Naive thymus-derived CD8-positive, alpha-beta T cell (primary cell): ENCODE measurements at places on chromosomes 2 and 18. TPM values are rescaled to one million over a fixed set of nuclear protein-coding genes. Genes with fewer than 3 reads are reported as not detected.

DNA sequence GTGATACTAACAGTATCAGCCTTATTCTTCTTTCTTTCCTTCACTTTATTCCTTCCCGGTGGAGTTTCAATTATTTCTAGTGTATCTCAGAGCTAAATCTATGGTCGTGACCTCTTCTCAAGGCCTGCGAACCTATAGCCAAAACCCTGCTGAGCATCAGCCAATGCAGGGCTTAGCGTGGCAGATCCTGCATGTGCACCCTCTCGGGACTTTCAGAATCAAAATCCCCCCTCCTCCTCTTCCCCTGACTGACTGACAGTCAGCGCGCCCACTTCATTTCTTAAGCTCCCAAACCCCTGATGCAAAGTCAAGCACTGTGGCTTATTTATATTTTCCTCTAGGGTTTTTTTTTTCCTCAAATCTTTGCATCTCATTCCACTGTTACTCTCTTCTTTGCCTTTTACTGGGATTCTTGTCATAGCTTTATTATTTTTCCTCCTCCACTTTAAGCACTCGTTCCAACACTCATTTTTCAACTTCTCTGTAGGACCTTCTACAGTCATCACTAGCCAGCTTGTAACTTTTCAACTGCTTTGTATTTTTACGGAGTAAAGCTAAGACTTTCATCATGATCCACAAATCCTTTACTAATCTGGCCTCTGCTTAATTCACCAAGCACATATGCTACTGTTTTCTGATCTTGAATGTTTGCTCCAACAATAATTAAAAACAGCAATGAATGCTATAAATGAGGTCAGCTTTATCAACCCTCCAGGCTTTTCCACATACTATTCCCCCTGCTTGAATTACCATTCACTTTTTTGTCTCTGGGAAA is 896.5 kb upstream of the PIK3C3 start:
- no peak overlapping the region for H3K27ac ChIP-seq
- H3K36me3 ChIP-seq: no peaks in the 10 kb centered on the region
- no peaks in the 10 kb centered on the region for H3K4me1 ChIP-seq
- H3K27me3 ChIP-seq: no peaks in the 10 kb centered on the region
- DNase-seq: no peak
- H3K4me3 ChIP-seq: no peak overlapping the region

DNA sequence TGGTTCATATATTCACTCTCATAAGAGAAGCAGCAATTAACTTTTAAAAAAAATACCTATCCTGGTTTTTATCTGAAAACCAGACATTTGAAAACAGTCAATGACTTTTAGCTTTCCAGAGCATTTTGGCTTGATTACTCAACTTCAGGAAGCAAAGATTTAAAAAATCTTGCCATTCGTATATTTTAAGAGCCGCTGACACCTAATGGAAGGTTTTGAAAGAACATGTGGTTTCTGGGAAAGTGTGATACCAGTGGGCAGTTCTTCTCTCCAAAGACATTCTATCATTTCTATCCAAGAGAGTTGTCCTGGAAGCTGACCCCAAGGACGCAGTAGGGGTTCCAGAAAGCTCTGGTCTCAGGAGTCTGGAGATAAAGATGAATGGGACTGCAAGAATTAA is 234.7 kb downstream of the TTC32 start:
- no peaks in the 10 kb centered on the region for H3K27me3 ChIP-seq
- no peaks in the 10 kb centered on the region for H3K36me3 ChIP-seq
- no peaks in the 10 kb centered on the region for H3K4me1 ChIP-seq
- H3K4me3 ChIP-seq: no peak overlapping the region
- no peak for DNase-seq

The HOXD13 gene
- not detected for total RNA-seq

DNA sequence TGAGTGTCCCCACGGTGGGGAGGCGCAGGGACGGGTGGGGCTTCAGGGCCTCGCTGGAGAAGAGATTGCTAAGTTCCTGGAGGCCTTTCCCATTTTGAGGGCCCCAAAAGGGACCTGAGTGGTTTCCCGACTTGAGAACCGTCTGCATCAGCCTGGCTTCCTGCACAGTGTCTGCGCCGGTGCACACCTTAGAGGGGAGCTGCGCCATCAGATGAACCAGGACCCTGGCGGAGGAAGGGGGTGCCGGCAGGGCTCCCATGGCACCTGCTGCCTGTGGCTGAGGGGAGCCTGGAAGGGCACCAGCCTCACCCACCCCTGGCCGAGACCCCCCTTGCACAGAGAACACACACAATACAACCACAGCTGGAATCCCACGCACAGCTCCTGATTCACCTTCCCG is 465.1 kb upstream of the MYT1L start:
- H3K4me3 ChIP-seq: no peak overlapping the region
- H3K36me3 ChIP-seq: no peaks in the 10 kb centered on the region
- no peak for DNase-seq

- no peak overlapping the region for H3K27ac ChIP-seq
- DNase-seq: no peak
- H3K4me1 ChIP-seq: no peaks in the 10 kb centered on the region
- no peak overlapping the region for H3K4me3 ChIP-seq
- H3K27me3 ChIP-seq: peaks cover 1% of the 10 kb centered on the region
- no peaks in the 10 kb centered on the region for H3K36me3 ChIP-seq
These were observed 18.7 kb upstream of the MTCL1 start for GRCh38 chr18:8686611-8687010.

- H3K4me1 ChIP-seq: peaks cover 4% of the 10 kb centered on the region
- H3K27ac ChIP-seq: no peak overlapping the region
- no peak for DNase-seq
- H3K36me3 ChIP-seq: no peaks in the 10 kb centered on the region
- no peak overlapping the region for H3K4me3 ChIP-seq
These were observed 195.2 kb downstream of the FBXO15 start for GRCh38 chr18:73952296-73952946.

- H3K4me3 ChIP-seq: no peak overlapping the region
- H3K4me1 ChIP-seq: no peaks in the 10 kb centered on the region
- no peaks in the 10 kb centered on the region for H3K27me3 ChIP-seq
- no peaks in the 10 kb centered on the region for H3K36me3 ChIP-seq
- H3K27ac ChIP-seq: no peak overlapping the region
These were observed 437.2 kb upstream of the SYT4 start for GRCh38 chr18:43714343-43715010.

- no peaks in the 10 kb centered on the region for H3K4me1 ChIP-seq
- no peak for DNase-seq
- no peaks in the 10 kb centered on the region for H3K36me3 ChIP-seq
- H3K27me3 ChIP-seq: no peaks in the 10 kb centered on the region
- no peak overlapping the region for H3K4me3 ChIP-seq
These were observed 487.7 kb downstream of the LRRTM4 start for GRCh38 chr2:77034445-77034844.

The PIKFYVE gene
- 51.2 TPM for total RNA-seq

The ST8SIA5 gene
- not detected for total RNA-seq

The FOXI3 gene
- total RNA-seq: not detected

The PROC gene
- total RNA-seq: not detected

The CYTIP gene
- total RNA-seq: 308 TPM

DNA sequence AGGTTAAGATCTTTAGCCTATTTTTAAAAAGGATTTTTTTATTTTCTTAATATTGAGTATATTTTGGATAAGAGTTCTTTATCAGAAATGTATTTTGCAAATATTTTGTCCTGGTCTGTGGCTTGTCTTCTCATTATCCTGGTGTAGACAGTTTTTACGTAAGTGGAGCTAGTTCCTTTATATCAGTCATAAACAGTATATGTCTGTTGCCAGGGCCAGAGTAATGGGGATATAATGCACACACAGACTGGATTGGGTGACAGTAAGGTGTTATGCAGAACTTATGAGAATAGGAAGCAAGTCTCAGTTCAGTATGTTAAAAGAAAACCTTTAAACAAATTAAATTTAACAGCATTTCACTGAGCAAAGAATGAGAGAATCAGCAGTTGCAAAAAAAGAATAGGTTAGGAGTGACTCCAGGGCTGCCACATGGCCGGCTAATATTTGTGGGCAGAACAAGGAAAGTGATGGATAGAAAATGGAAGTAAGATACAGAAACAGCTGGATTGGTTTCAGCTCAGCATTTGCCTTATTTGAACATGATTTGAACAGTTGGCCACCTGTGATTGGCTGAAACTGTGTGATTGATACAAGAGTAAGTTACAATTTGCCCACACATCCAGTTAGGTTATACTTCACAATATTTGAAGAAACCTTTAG is 61.1 kb upstream of the ZNG1B start:
- H3K4me1 ChIP-seq: peaks cover 3% of the 10 kb centered on the region
- H3K27me3 ChIP-seq: peaks cover 7% of the 10 kb centered on the region
- DNase-seq: no peak

- no peak overlapping the region for H3K27ac ChIP-seq
- no peak for DNase-seq
- peaks cover 6% of the 10 kb centered on the region for H3K27me3 ChIP-seq
- no peaks in the 10 kb centered on the region for H3K36me3 ChIP-seq
- no peak overlapping the region for H3K4me3 ChIP-seq
- H3K4me1 ChIP-seq: peaks cover 6% of the 10 kb centered on the region
These were observed 3.5 kb upstream of the KCNE4 start for GRCh38 chr2:223048519-223048918.

The L3MBTL4 gene
- 0.85 TPM for total RNA-seq

DNA sequence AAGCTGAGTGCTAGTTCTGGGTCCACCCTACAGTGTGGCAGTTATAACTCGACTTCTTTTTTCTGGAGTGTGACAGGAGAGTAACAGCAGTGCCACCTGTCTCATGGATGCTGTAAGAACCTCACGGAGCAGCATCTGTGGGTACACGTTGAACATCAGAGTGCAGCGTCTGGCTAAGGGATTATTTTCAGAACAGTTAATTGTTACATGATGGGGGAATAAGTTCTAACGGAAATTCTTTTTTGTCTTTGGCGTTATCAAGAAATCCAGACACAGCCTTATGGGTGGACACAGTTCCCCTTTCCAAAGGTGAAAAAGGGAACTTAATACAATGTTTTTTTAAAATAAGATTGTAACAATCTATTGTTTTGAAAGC is 28.3 kb upstream of the TOGARAM2 start:
- H3K36me3 ChIP-seq: peaks cover 14% of the 10 kb centered on the region
- H3K27me3 ChIP-seq: no peaks in the 10 kb centered on the region
- DNase-seq: no peak
- peaks cover 12% of the 10 kb centered on the region for H3K4me1 ChIP-seq
- H3K4me3 ChIP-seq: no peak overlapping the region

DNA sequence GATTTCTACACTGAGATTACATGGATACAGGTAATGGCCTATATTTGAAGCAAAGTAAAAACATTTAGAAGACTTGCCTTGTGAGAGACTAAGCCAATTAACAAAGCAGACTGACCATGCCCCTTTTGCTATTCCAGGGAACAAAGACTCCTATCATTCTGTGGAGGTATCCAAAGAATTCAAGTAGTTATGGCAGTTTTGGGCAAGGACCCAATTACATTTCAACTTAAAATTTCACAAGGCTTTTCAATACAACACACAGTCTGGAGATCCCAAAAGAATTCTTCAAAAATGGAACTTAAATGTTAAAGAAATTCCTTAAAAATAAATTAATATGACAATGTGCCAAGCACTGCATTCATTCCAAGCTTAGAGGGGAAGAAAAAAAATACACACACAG is 109.2 kb upstream of the CHRNA1 start:
- no peaks in the 10 kb centered on the region for H3K4me1 ChIP-seq
- H3K27ac ChIP-seq: no peak overlapping the region
- H3K36me3 ChIP-seq: no peaks in the 10 kb centered on the region
- H3K27me3 ChIP-seq: no peaks in the 10 kb centered on the region
- no peak for DNase-seq

DNA sequence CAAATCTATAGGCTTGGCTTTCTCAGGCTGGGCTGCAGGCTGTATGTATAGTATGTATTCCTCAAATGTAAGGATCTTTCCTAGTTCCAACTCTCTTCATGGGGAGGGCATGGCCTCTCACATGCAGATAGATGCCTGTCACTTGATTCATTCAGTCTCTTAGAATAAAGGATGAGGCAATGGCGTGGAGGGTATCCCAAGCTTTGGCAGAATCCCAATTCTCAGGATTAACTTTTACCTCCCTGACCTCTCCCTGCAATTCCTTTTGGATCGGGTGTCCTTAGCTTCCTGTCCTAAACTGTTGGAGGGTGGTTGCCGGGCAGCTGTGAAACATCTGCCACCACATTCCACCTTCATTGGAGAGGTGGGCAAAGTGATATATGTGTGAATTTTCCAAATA is 80.3 kb downstream of the INSIG2 start:
- H3K36me3 ChIP-seq: peaks cover 11% of the 10 kb centered on the region
- peaks cover 5% of the 10 kb centered on the region for H3K4me1 ChIP-seq

- no peak overlapping the region for H3K4me3 ChIP-seq
- no peaks in the 10 kb centered on the region for H3K36me3 ChIP-seq
- DNase-seq: no peak
- no peaks in the 10 kb centered on the region for H3K4me1 ChIP-seq
- H3K27me3 ChIP-seq: no peaks in the 10 kb centered on the region
These were observed 115.4 kb downstream of the SCG2 start for GRCh38 chr2:223486751-223487150.

The RNF25 gene
- total RNA-seq: 39.6 TPM

The CFC1 gene
- total RNA-seq: not detected

The CNOT11 gene
- 62.4 TPM for total RNA-seq

DNA sequence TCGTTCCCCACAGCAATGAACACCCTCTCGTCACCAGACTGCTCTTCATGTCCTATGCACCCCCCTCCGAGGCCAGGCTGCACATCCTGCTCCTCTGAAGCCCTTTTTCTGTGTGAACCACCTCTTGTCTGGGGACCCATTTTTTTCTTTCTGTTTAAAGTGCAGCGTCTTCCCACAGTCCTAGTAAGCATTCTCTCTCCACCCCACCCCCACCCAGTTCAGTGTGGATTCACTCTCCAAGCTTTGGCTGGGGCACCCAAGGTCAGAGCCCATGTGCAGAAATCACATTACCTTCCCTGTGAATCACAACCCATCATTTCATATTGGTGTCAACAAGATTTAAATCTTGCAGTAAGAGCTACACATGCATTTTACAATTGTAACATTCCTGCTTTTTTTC is 26.4 kb upstream of the PKDCC start:
- no peak overlapping the region for H3K4me3 ChIP-seq
- H3K27ac ChIP-seq: no peak overlapping the region
- DNase-seq: no peak
- no peaks in the 10 kb centered on the region for H3K36me3 ChIP-seq
- no peaks in the 10 kb centered on the region for H3K4me1 ChIP-seq

- no peaks in the 10 kb centered on the region for H3K36me3 ChIP-seq
- no peak overlapping the region for H3K27ac ChIP-seq
- no peak for DNase-seq
These were observed 854 bp upstream of the MYO1B start for GRCh38 chr2:191244350-191244749.

The CPO gene
- total RNA-seq: not detected
